Activated naive CD4-positive, alpha-beta T cell treated with anti-CD3 and anti-CD28 coated beads, Interleukin-2, amount 50 U/mL, for 16 hours (primary cell): ENCODE measurements at places on chromosomes 3 and 15.

DNA sequence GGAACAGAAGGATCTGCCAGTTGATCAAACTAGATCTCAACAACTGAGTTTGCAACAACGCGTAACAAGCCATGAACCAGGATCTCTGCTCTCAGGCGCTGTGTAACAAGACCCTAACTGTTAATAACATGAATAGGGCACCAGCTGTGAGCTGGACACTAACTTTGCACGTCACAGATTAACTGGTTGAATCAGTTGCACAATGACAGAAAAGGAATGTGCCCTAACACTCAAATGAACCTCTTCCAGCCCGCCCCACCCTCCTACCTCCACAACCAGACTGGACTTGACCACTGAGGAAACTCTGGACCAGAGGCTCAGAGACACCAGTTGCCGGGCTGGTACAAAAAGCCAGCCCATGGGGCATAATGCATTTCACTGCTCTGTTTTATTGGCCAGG, 34.3 kb downstream of the MCF2L2 start:
- DNase-seq: no peak

DNA sequence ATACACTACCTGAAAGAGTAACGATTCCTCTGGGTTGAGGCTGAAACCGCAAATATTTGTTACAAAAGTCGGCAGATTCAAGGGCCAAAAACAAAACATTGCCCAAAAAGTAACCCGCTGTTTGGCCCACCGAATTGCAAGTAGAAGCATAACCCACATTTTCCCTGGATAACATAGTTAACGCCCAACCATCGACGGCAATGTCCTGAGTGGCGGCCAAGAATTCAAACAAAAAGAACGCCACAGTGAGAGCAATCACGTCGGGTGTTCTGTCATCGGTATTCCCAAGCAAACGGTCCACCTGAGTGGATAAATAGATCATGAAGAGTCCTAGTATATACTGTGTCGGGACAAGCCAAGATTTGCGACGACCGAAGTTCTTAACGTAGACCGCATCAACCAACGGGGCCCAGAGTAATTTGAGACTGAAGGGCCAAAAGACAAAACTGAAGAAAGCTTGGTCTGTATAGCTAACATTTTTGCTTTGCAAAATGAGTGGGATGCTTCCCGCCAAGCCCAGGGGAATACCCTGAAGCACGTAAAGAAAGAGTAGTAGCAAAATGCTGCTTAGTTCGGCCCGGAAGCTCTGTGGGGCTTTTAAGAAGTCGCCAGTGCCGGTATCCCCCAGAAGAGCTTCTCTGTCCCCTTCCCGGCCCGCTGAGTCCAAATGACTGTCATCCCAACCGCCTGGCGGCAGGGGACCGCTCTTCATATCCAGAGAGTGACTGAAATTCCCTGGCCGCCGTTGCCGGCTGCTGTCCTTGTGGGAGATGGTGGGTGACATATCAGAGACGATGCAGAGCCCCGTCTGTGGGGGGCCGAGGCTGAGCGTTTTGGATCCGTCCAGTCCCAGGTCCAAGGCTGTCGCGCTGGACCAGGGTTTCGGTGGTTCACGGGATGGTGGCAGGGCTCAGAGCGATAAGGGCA, 750 bp downstream of the SLC33A1 start:
- DNase-seq: peak; percentile 25

GRCh38 chr3:150110097-150110496, 139.4 kb upstream of the PFN2 start:
- no peak for DNase-seq

GRCh38 chr3:16927485-16927884, 42.7 kb downstream of the PLCL2 start:
- DNase-seq: peak; percentile 20

GRCh38 chr3:190575437-190576185, 61.7 kb downstream of the IL1RAP start:
- no peak for DNase-seq

DNA sequence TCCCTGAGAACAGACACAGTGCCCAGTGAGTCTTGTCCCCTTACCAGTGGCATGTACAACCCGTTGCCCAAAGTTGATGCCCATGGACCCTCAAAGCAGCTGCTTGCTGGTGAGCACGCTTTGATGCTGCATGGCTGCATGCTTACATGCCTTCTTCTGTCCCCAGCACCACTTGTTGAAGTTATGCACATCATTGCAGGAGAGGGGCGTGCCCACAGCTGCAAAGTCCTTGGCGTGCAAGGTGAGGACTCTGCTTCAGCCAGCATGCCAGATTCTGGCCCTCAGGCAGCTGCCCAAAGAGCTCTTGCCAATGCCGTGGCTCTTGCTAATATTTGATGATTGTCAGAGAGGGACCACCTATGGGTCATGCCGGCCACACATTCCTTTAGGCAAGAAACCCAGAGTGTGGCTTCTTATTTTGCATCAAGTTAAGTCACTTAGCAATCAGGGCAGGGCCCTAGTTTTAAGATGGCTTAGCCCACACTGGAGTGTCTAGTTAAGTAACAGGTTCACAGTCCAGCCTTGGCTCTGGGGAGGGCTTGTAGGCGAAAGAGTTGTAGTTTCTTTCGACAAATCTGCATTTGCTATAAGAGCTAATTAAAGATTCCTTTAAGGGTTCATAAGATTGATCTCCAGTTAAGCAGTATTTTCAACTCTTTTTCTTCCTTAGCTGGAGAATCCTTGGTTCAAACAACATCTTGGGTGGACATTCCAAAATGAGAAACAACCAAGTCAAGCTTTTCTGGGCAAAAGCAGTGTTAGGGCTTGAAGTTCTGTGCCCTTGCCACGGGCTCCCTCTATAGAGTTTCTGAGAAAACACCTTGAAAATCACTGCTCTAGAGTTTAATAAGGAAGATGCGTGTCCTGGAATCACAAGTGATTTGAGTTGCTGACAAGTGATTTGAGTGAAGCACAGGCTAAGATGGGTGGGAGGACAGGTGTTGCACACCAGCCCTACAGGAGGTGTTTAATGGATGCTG, 128.6 kb downstream of the SLCO3A1 start:
- DNase-seq: no peak

GRCh38 chr3:10763817-10764258, 52.2 kb upstream of the SLC6A11 start:
- no peak for DNase-seq

DNA sequence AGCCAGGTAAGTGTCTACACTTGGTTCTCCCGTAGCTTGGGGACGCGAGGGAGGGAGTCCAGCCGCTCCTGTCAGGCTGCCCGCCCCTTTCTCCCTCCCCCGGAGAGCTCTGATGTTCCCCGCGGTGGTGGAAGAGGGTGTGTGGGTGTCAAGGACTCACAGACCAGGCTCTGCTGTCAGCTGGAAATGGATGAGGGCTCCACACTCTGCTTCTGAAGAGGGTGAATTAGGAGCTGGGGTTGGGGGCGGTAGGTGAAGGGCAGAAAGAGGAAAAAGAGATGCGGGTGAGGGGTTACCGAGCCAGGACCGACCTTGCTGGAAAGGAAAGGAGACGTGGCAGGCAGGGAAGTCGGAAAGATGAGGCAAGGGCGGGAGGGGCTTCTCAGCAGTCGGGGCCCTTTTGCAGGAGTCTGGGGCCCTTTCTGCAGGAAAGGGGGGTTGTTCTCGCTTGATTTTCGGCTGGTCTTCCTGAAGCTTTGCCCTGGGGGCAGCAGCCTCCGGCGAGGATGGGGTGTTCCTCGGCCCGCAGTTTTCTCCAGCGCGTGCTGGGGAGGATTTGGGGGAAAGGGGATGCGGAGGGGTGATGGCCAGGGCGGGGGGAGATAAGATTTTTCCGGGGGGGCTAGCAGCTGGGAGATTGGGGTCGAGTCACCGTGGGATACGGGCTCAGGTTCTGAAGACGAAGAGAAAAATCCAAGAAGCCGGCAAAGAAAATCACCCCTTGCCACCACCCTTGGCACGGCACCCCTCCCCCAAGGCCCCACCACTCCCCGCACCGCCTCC, 602 bp upstream of the BAHD1 start:
- DNase-seq: no peak

GRCh38 chr15:29678504-29679034, 143.7 kb downstream of the TJP1 start:
- no peak for DNase-seq

- no peak for DNase-seq
Measured at GRCh38 chr3:185457376-185457775, 41.5 kb downstream of the TMEM41A start.

GRCh38 chr3:133575086-133575485, 1.6 kb downstream of the CDV3 start:
- no peak for DNase-seq

DNA sequence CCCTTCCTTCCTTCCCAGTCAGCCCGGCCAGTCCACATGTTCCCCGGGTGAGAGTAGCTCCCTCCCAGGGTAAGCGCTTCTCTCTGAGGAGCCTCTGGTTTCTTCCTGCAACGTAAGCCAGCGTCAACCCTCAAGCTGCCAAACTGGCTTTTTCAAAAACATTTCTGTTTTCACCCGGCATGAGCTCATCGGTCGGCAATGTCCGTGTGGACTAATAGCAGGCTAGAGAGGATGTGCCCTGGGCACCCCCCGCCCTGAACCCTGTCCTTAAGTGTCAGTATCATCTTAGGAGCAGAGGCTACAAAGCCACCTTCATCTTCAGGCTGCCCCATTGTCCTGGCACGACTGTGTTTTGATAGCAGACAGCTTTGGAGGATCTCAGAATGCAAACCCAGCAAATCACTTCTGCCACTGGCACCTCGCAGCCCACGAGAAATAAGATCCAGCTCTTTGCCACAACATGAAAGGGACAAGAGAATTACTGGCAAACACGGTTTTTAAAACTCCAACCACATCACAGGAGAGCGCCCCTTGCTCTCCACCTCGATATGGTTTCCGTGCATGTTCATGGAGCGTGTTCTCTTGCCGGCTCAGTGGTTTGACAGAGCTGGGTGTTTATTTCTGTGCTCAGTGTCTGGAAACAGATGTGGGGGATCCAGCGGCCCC, 9.9 kb downstream of the ALDH1A3 start:
- no peak for DNase-seq

DNA sequence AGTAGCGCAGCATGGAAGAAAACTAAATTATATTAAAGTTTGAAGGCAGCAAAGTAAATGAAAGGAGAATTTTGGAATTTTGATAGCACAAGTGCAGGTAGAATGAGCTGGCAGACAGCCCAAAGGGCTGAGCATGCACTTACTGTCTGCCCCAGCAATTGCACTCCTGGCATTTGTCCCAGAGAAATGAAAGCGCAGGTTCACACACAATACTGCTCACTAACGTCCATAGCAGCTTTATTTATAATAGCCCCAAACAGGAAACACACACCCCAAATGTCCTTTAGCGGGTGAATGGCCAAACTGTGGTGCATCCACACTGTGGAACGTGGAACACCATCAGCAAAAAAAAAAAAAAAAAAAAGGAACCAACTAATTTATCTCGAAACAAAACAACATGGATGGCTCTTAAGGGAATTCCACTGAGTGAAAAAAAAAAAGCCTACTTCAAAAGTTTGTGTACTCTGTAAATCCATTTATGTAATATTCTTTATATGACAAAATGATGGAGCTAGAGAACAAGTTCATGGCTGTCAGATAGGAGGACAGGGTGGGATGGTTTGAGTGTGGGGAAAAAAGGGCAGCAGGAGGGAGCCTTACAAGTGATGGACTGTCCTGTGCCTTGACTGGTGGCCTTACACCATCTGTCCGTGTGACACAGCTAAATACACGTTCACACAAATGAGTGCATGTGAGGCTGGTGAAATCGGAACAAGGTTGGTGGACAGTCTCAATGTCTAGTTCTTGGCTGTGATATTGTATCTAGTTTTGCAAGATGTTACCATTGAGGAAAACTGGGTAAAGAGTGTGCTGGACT, 6.0 kb upstream of the TM2D3 start:
- DNase-seq: no peak

GRCh38 chr3:197327701-197328100, 29.3 kb upstream of the DLG1 start:
- DNase-seq: no peak

DNA sequence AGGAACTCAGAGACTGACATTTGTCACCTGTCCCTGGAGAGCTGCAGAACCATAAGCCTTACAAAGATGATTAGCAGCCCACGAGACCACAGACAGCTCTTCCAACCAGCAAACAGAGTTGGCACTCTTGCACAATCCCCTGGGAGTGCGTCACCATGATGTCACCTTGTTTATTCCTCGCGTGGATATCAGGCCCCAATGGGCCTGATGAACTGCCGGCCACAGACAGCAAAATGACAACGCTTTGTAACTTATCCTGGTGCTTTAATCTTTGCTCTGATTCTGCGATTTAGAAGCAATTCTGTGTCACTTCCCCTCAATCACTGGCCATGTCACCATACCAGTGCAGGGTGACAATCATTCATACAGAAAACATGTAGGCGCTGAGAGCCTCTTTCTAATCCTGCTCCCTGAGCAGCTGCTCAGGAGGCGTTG, 89.2 kb downstream of the TAMM41 start:
- DNase-seq: no peak

DNA sequence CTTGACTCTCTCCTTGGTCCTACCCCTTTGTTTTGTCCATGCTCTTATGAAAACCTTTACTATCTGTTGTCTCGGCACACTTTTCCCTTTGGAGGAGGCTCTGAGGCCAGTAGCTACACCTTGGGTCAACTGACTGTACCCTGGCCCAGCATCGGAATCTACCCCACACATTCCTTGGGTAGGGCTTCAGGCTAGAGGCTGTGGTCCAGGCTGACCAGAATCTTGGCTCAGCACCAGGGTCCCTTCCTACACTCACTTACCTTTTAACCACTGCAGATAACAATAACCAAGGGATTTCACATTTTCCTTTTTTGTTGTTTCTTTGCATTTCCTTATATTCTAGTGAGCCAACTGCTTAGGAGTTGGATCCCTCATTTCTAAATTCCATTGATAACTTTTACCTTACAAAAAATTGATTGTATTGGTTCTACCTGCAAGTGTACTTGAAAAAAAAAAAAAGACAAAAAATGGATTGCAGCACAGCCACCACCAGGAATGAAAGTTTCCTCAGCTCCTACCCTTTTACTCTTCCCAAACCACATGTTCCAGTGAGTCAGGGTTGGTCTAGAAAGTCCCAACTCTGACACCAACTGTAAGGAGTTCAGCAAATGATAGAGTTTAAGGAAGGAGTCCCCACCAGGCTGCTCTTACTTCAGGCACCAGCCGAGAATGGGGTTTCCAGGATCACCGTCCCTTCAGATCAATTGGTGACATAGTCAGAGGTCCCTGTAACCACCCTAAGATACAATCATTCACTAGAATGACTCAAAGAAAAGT, 95.6 kb downstream of the FBLN2 start:
- no peak for DNase-seq

- DNase-seq: no peak
Measured at GRCh38 chr15:22958487-22959280, 21.5 kb downstream of the CYFIP1 start.

DNA sequence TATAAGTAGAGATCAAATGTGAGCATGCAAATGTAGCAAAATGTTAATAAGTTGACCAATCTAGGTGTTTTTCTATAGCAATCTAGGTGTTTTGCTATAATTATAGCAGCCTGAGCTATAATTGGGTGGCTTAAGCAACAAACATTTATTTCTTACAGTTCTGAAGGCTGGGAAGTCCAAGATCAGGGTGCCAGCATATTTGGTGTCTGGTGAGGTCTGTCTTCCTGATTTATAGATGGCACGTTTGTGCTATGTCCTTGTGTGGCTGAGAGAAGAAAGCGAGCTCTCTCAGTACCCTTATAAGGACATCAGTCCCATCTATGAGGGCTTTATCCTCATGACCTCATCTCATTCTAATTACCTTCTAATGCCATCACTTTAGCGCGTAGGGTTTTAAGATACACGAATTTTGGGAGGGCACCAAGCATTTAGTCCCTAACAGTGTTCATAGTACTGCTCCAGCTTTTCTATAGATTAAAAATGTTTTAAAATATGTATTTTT, 171.1 kb downstream of the GHSR start:
- DNase-seq: no peak
